ENCODE measurements at places on chromosomes 5 and 9.

DNA sequence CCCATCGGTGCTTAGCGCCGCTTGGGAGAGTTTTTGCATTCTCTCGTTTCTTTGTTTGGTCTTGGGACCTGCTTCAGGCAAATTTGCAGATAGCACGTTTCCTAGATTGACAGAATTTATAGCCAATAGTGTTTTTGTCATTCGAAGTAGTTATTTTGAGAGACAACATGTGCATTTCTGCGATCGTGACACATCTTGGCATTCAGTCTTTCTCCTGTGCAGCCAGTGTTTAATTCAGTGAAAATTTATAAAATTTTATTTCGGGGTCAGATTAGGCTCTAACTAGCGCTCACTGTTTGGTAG is 830 bp downstream of the PRRC1 start:
- no peak for DNase-seq

- DNase-seq: no peak
Measured at GRCh38 chr9:126448136-126448535, 121.5 kb downstream of the MVB12B start.

- DNase-seq: no peak
Measured at GRCh38 chr5:14503681-14504331, 77.8 kb upstream of the OTULINL start.

DNA sequence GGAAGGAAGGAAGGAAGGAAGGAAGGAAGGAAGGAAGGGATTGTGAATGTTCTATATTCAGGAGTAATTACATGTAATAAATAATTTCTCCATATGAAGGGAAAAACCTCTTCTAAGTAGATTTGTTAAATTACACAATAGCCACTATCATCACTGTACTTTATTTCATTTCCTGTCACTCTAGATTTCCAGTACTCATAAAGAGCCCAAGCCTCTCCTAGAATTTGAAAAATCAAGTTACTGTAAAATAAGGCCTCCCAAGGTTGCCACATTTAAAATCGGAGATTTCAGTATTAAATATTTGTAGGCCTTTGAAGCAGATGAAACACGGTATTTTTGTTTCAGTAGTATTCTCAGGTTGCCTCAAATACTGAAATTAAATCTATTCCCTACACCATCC is 499.0 kb downstream of the CDH10 start:
- DNase-seq: no peak

DNA sequence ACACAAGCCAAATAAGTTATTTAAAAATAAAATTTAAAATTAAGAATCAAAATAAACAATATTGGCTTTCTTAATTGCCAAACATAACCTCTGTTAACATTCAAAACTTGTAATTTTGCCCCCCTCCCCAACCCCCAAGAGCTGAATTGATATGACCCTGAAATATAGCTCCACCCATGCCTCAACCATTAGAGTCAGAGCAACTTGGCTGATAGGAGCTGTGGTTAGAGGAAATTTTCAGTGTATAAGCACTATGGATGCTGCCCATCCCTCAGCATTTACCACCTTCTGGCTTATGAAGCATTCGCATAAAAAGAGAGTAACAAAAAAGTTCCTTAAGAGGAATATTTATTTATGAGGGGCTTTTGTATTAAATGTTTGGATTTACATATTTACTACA is 6.1 kb downstream of the POC5 start:
- DNase-seq: no peak

DNA sequence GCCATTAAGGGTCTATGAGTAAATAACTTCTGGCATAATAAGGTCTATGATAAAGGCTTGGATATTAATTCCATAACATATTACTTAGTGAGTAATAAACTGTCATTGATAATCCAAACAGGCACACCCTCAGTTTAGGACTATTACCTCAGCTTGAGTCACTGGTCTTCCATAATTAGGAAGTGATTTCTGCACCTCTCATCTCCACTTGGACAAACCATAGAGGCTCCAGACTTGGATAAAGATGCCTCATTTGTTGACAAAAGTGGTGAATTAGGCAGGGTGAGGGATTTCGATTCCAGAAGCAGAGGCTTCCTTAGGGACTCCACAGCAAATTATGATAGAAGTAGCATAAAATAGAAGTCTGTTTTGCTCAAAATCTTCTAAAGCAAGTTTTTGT is 127.5 kb upstream of the MTAP start:
- no peak for DNase-seq

DNA sequence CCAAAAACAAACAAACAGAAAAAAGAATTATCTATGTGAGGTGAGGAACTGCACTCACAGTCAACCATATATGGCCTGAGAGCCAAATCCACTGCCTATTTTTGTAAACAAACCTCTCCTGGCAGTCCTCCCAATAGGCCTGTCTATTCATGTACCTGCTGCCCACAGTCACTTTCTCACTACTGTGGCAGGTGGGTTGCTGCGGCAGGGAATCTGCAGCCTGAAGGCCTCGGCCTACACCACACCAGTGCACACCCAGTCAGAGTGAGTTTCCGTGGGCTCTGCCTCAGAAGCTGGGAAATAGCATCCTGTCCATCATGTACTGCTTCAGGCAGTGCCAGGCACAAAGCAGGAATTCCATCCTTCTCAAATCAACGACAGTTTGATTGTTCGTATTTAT is 82.3 kb downstream of the SPTLC1 start:
- no peak for DNase-seq

GRCh38 chr5:143932584-143932983 is 120.6 kb downstream of the HMHB1 start:
- DNase-seq: no peak

DNA sequence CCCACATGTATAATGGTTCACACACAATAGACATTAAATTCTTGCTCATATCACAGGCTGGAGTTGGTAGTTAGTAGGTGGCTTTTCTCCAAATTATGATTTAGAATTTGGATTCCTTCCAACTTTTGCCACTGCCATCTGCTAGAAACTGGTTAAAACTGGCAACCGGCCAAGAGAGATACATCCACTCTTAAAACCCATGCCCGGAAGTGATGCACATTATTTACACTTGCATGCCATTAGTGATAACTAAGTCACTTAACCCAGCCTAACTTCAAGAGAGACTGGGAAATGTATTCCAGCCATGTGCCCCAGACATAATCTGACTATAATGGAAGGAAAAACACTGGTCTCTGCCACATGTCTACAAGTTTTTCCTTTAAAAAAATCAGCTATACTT is 395.7 kb upstream of the SEMA6A start:
- DNase-seq: no peak

DNA sequence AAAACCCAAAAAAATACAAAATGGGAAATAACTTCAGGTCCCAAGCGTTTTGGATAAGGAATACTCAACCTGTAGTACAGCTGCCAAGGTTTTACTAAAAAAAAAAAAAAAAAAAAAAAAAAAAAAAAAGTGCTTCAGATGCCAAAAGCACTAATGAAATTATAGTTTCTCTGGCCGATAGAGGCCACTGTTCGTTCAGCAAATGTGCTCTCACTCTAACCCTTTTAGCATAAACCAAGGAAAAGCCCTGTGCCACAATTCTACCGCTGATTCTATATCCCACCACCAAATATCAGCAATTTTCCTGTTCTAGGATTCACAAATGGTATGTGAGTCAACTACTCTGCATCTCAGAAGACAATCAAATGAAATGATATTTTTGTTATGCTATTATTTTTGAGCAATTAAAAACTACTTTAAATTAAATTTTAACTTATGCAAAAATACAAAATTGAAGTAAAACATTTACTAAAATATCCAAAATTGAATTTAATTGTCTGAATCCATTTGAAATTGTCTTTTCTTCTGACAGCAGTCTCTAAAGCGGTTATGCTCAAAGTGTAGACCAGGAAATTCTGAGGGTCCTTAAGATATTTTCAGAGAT is 79.8 kb downstream of the RICTOR start:
- DNase-seq: no peak

GRCh38 chr9:121835587-121836365 is 184.3 kb downstream of the DAB2IP start:
- DNase-seq: no peak

GRCh38 chr5:173733021-173733420 is 116.6 kb upstream of the BOD1 start:
- no peak for DNase-seq

- no peak for DNase-seq
Measured at GRCh38 chr5:160377651-160378050, 7.2 kb upstream of the C1QTNF2 start.

- no peak for DNase-seq
Measured at GRCh38 chr5:142934051-142934762, 164.0 kb downstream of the ARHGAP26 start.

DNA sequence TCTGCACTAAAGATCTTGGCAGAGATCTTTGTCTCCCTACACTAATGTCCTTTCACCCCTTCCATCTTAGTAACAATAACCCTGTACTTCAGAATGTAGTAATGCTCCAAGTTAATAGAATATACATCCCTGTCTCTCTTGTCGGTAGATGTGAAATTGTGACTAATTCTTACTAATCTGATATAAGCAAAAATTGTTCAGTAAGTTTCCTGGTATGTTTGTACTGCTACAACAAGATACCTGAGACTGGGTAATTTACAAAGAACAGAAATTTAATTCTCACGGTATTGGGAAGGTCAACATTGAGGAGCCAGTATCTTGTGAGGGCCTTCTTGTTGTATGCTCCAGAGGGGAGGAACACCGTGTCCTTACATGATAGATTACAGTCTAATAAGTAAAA is 1686.6 kb upstream of the CDH9 start:
- no peak for DNase-seq

DNA sequence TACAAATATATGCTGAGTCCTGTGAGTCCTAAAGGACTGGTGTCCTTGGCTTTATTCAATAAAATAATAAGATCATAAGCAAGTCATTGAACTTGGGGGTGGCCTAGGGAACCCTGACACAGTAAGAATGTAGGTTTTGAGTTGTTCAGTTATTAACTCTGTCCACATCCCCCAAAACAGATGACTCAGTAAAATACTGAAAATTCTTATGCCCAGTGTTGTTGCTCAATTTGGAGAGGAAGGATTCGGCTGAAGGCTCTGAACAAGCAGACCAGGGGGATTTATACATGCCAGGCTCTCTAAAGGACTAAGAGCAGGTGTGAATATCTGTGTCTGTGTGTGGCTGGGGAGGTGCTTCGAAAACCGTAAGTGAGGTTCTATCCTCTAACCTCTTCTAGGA is 173.7 kb downstream of the RMI1 start:
- no peak for DNase-seq

DNA sequence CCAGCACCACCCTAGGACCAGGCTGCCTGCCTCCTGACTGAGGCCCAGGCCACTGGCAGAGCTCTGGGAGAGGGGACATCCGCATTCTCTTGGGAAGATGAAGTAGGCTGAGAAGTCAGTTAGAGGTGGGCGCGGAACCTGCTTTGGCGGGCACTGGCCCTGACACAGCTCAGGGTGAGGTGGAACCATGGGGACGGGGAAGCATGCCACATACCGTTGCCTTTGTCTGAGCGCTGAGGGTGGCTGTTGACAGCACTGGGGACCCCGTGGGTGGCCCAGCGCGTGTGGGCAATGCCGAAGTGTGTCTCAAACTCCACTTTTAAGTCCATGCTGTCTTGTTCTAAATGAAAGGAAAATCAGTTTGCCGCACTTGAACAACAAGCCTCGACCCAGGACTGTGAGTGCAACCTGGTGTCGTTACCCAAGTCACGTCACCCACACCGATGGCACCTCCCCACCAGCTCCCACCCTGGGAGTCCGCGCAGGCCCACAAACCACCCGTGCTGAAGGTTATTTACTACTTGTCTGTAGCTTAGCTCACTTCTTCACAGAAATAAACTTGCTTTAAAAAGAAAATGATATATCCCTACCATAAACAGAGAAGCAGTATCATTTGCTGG is 17.4 kb downstream of the GFPT2 start:
- DNase-seq: no peak

DNA sequence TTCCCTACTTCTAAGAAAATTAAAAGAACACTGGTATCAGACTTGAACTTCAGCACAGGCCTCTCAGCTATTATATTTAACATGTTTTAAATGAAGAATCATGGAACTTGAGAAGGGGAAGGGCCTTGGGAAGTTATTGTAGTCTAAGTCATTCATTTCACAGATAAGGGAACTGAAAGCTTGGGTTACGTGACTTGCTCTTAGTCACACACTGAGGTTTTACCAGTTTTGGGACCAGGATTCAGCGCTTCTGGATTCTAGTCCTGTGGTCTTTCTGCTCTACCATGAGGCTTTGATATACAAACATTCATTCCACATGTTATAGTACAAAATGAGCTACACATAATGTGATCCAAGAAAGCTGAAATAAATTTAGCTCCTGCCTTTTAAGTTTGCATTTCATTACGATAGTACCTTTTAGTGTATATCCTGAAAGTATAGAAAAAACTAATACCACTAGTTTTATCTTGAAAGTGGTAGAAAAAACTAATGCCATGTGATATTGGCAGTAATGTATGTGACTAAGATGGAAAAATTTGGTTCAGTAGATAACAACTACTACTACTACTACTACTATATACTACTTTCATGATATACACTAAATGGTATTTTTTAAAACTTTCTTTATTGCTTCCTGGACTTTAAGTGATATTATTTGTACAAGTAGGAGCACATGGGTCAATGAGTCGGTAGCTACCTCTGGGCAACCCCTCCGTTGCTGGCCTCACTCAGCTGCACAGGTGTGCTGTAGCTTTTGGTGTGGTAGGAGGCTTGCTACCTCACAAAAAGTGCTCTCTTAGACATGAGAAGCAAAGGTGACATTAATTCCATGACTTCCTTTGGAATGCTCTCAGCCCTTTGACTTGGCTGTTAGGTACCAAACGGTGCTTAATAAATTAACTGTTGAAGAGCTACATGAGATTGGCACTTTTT is 40.7 kb downstream of the F2RL2 start:
- no peak for DNase-seq

DNA sequence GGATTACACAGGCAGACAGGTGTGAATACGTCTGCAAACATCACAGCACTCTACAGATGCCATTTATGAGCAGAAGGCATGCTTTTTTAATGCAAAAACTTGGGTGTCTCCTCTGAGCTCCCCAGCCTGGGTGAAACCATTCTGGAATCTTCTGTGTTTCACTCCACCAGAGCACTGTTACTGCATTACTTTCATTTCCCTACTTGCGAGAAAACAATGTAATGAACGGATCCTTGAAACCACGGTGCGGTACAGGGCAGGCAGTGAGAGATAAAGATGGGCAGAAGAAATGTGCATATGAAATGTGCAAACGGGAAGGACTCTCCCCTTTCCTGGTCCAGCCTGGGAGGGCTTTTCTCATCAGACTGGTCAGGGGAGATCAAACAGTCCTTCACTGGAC is 584.3 kb upstream of the KLF4 start:
- no peak for DNase-seq

DNA sequence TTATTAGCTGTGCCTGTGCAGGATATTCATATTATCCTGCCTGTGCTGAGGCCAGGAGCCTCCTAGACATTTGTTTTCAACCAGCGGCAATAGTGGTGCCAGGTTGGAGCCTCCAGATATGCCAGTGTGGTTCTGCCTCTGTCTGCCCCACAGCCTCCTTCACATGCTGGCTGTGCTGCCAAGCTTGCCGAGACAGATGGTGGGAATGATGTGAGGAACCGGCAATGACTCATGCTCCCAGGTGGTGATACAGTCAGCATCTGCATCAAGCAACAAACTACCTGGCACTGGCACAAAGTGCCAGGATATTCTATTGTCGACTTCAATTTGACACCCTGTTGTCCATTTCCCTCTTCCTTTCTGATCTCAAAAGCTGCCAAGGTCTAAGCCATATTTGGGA is 285.7 kb downstream of the CHSY3 start:
- no peak for DNase-seq

Measured in stimulated activated CD8-positive, alpha-beta memory T cell treated with anti-CD3 and anti-CD28 coated beads, Interleukin-15, amount 100 ng/mL, for 4 hours (primary cell).